HS-27A (cell line): ENCODE measurements at places on chromosomes 7 and 10.

DNA sequence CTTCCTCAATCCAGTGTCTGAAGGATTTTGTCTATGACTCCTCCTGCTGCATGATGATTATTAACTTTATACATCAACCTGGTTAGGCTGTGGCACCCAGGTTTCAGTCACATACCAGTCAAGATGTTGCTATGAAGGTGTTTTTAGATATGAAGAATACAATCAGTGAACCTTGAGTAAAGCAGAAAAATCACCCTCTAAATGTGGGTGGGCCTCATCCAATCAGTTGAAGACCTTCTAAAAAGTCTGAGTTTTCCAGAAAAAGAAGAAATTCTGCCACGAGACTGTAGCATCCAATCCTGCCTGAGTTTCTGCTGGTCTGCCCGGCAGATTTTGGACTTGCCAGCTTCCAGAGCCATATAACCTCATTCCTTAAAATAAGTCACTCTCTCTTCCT, 126.1 kb upstream of the FRMD4A start:
- DNase-seq: no peak

DNA sequence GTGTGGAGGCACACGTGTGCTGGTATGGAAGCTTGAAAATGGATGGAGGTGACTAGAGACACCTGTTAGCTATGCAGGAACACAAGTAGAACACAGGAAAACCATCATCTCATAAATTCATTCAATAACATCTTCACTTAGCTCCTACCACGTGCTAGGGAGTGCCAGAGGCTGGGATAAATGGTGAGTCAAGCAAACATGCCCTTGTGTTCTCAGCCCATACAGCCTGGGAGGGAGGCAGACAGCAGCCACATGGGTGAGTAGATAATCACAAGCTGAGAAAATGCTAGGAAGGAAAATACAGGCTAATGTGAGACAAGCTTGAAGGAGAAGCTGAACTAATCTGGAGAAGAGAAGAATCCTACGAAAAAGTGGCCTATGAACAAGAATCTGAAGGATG, 468.0 kb upstream of the ZMIZ1 start:
- no peak for DNase-seq

DNA sequence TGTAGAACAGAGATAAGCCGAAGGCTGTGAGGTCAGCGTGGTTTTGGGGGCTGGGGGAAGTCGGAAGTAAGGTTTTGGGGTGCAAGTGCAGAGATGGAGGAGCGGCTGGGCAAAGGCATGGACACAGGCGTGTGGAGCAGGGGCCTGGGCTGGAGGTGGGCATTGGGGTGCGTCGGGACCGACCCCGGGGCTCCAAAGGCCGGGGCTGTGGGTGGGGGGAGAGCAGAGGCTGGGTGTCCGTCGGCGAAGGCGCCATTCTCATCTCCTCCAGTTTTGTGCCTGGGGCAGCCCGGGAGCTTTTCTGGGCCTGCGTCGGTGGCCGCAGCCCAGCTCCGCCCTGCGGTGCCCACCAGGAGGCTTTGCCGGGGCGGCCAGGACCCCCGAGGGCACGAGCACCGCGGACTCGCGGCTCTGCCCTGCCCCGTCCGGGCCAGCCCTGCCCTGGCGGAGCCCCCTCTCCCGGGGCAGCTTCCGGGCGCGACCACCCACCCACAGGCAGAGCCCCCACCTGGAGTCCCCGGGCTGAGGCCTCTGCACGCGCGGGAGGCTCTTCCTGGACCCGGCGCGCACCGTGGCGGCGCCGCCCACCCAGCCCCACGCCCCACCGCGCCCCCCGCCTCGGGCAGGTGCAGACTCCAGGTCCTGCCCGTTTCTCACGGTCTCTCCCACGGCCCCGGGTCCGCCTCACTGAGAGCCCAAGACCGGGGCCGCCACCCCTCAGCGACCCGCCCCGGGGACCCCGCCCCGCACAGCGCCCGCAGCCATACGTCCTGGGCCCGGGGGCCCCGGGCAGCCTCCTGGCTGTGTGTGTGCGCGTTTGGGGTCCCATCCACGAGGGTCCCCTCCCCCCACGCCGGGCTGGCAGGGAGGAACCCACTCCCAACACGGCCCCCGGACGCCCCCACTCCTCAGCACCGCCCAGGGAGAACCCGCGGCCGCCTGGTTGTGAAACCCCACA, 7.7 kb upstream of the SCART1 start:
- no peak for DNase-seq

- DNase-seq: no peak
These were observed 149.9 kb downstream of the ANKRD30A start for GRCh38 chr10:37275216-37275777.

- DNase-seq: no peak
These were observed 689.5 kb downstream of the DNAJB9 start for GRCh38 chr7:109259151-109259550.

DNA sequence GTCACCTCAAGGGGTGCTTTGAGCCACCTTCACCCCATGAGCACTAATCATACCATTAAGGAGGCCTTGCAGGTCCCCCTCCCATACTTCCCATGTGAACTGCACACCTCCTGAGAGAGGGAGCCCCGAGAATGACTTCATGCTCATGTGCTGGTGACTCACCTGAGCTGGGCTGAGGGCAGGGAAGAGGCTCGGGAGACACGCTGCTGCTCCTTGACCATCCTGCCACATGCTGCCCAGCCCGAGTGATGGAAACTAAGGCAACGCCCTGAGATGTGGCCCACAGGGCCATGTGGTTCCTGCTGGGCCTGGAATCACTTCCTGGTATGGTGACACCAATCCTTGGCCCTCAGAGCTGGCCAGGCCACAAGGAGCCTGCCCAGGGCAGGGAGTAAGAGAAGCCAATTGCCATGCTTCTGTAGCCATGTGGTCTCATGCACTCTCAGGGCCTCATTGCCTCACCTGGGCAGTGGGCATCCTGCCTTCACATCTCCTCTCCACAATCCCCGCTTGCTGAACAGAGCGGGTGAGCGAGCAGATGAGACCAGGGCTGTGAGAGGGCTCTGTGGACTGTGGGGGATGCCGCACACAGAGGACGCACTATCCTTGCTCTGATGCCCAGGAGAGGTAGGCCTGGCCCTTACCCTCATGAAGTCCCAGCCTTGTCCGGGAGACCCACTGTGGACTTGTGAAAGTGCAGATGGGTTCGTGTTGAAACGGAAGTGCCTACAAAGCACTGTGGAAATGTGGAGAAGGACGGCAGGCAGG, 18.3 kb upstream of the PPIF start:
- DNase-seq: no peak

DNA sequence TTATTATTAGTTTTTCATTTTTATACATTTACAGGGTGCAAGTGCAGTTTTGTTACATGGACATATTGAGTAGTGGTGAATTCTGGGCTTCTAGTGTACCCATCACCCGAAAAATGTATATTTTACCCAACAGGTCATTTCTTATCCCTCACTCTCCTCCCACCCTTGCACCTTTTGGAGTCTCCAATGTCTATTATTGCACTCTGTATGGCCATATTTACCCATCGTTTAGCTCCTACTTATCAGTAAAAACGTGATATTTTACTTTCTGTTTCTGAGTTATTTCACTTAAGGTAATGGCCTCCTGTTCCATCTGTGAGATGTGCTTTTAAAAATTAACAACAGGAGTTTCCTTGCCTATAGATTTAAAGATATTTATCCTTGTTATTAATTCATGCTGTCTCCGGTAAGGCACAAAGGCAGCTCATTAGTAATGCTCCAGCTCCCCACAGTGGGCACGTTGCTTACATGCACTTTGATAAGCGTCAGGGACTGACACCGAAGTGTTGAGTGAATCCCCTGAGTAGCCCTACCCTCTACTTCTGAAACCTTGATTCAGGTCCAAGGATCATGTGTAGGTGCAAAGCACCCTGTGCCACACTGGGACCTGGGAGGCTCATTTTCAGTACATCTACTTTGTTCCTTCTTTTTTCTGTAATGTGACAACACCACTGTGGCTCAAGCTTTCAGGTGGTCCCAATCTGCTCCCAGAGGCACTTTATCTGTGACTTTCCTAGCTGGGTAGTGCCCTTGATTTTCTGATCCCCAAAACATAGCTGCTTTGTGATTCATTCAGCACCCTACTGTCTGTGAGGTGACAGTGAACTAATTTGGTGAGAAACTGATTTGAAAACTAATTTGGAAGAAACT, 27.3 kb downstream of the HYAL4 start:
- no peak for DNase-seq

- DNase-seq: no peak
These were observed 126.4 kb downstream of the JCAD start for GRCh38 chr10:29932991-29933390.

- DNase-seq: no peak
These were observed 112.7 kb downstream of the REEP3 start for GRCh38 chr10:63633677-63634487.

GRCh38 chr7:34718867-34719266, 60.8 kb downstream of the NPSR1 start:
- DNase-seq: no peak

DNA sequence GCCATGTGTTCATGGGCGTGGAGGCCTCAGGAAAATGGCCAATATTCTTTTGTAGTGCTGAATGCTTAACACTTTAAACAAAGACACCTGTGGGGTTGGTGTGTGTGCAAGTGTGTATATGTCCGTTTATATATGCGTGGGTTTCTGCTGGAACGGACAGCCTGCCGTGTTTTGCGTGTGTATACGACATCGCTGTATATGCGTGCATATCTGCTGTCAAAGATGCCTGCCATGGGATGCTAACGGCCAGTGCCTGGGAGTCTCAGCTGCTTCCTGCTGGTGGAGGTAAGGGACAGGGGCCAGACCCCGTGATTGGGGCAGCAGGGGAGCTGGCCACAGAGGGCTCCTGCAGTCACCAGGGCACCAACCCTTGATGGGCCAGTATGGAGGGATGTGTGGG, 216.3 kb upstream of the SHH start:
- DNase-seq: no peak

- no peak for DNase-seq
These were observed 6.5 kb downstream of the STAMBPL1 start for GRCh38 chr10:88886557-88886956.

DNA sequence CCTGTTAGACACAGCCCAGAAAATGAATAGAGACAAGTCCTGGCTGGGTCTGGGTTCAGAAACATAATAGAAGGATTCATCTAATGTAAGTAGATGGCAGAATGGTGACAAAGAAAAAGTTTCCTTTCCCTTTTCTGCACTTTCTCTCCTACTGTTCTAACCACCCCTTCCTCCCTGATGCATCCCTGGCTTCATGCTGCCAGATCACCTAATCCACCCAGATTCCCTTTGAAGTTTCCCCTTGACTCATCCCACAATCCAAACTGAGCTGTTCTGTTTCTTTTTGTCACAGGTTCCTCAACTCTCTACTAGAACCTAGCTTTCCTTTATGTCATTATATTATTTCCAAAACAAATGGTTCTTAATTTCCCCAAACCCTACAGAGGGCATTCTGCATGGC, 1.1 kb upstream of the MACC1 start:
- no peak for DNase-seq

DNA sequence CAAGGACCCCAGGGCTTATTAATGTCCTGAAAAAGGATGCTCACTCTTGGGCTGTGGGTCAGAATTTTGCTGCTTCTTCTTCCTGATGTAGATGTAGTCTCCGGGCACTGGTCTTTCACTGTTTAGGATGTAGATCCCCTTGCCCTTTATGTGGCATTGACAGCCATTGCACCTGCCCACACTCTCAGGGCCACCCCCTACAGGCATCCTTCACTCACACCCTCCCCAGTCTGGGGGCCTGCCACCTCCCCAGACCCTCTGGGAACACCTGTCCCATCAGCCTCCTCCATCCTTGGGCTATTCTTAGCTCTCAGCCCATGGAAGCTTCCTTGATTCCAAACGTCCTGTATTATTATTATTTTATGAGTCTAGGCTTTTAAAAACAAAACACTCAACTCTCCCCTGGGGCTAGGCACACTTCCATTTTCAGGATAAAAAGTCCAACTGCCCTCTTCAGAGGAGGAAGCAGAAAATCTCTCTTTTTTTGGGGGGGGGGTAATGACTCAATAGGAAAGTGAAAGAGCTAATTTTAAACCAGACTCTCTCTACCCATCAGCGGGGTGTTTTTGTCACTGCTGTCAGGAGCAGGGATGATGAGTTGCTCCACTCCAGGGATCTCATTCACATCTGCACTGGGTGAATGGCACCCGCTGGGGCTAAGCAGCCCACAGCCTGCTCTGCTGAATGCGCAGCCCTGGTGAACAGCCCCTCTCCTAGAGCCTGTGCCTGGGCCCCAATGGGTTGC, 11.5 kb upstream of the KLRG2 start:
- no peak for DNase-seq

- DNase-seq: no peak
These were observed 79.9 kb downstream of the VTI1A start for GRCh38 chr10:112526906-112527305.

- no peak for DNase-seq
These were observed 128.9 kb downstream of the HDAC9 start for GRCh38 chr7:18624459-18624858.
